ENCODE measurements at places on chromosomes 5 and 9.
A peak's percentile ranks its signal among the peaks of the same experiment; 100 is the strongest.

DNA sequence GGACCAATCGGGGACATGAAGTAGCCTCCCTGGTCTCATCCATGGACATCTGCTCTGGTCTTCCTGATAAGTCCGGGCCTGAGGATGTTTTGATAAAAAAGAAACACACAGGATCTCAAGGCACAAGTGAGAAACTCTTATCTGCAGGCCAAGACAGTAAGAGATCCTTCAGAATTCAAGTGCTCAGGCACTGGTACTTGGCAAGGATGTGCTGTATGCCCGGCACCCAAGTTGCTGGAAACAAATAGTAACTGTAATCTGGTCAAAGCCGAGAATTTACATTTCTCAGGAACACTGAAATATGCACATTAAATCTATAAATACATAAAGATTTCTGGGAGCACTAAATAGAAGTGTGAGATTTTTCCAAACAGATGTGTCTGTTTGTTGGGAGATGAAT is 165.7 kb downstream of the SPOCK1 start:
- no peak for DNase-seq

- DNase-seq: no peak
These were observed 415 bp downstream of the XRCC4 start for GRCh38 chr5:83077662-83078261.

GRCh38 chr5:43658509-43658908 is 55.5 kb downstream of the NNT start:
- peak; percentile 22 for DNase-seq

- no peak for DNase-seq
These were observed 29.1 kb downstream of the KCNIP1 start for GRCh38 chr5:170532935-170533334.

DNA sequence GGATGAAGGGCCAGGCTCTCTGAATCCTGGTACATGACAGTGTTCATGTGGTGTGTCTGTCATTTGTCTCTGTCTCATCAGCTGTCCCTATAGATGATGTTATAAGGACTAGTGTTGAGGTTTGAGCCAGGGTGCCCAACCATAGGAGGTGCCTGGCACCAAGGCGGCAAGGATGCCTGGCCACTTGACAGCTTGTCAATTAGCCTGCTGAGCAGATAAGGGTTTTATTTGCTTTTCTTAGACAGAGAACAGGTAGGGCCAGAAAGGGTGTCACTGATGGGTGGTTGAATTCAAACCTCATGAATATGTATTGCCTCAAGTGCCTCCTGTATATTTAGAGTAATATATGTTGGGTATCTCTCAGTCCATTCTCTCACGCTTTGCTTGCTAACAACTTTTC is 30.1 kb upstream of the AUH start:
- no peak for DNase-seq

DNA sequence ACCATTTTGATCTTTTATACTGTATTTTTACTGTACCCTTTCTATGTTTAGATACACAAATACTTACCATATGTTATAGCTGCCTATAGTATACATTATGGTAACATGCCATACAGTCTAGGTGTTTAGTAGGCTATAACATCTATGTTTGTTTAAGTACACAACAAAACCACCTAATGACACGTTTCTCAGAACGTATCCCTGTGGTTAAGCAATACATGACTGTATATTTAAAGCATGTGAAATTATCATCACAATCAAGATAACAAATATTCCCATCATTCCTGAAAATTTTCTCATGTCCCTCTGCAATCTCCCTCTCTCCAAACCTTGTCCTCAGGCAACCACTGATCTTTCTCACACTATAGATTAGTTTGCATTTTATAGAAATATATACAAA is 66.4 kb upstream of the SUSD1 start:
- DNase-seq: no peak

GRCh38 chr5:9399094-9399493 is 146.8 kb downstream of the SEMA5A start:
- no peak for DNase-seq

DNA sequence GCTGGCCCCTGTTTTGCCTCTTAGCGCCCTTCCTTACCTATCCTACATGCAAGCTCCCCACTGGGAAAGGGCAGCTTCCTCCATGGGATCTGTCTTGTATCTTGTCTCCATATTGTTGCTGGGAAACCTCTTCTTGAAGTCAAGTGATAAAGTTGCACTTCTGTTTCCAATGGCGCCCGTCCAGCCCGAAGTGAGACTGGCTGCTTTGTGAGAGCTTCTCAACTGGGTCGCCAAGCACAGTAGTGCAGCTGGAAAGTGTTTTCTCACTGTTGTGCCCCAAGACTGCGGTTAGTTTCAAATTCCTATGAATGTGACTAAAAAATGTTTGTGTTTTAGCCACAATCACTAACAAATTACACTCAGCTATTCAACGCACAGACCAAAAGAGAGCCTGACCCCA is 506.6 kb upstream of the MPDZ start:
- no peak for DNase-seq

GRCh38 chr5:87074934-87075541 is 192.6 kb upstream of the RASA1 start:
- no peak for DNase-seq

DNA sequence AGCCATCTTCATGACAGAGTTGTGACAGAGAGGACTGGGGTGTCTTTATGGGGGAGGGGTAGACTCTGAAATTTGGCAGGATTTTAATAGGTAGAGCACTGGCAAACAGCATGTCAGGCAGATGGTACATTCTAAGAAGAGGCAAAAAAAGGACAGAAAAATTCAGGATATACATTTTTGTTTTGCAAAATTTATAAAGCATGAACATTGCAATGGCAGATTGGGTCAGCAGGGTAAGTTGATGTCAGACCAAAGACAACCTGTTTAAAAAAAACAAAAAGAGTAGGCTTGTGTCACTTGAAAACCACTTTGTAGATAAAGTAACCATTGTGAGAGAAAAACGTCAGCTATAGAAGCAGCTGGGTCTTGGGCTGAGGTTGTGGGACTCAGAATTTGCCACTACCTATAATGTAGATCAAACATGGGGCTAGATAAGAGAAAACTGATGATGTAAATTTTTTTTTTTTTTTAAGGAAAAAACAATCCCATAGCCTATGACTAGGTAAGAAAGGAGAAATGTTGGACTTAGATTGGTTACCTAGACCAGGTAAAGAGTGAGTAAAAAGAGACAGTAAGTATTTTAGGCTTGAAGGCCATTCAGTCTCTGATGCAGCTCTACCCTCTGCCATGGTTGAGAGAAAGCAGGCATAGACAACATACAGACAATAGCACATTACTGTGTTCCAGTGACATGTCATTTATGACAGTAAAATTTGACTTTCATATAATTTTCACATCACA is 8.3 kb downstream of the CAMK4 start:
- DNase-seq: no peak

GRCh38 chr9:133981589-133981957 is 10.6 kb downstream of the VAV2 start:
- DNase-seq: no peak

DNA sequence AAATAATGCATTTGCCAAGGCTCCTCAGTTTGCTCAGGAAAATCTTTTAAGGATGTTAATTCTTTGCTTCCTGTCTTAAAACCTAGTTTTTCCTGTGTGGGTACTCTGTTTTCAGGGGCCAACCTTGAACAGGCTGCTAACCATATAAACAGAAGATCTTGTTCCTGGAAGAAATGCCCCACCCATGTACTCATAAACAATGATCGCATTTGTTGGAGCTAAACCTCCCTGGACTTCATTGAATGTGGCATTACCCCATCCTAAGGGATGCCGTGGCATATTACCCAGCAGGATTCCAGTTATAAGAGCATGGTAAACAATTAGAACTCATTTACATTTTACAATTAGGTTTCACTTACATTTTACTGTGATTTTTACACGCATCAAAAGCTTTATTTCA is 436.0 kb downstream of the ZNF608 start:
- no peak for DNase-seq

DNA sequence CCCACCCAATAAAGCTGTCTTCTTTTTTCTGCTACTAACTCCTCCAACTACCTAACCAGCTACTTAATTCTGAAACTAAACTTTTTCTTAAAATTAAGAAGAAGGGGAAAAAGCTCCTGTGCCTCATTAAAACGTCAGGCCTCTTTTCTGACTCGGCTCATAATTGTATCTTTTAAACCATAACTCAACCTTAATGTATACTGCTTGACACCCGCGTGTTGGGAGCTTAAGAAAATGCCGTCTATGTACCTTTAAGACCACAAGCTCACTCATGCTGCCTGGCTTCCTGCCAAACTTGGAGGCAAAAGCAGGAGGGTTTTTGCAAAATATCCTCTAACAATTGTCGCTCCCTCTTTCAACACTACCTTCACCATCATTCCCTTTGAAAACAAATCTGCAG is 5.0 kb downstream of the EBF1 start:
- DNase-seq: no peak

DNA sequence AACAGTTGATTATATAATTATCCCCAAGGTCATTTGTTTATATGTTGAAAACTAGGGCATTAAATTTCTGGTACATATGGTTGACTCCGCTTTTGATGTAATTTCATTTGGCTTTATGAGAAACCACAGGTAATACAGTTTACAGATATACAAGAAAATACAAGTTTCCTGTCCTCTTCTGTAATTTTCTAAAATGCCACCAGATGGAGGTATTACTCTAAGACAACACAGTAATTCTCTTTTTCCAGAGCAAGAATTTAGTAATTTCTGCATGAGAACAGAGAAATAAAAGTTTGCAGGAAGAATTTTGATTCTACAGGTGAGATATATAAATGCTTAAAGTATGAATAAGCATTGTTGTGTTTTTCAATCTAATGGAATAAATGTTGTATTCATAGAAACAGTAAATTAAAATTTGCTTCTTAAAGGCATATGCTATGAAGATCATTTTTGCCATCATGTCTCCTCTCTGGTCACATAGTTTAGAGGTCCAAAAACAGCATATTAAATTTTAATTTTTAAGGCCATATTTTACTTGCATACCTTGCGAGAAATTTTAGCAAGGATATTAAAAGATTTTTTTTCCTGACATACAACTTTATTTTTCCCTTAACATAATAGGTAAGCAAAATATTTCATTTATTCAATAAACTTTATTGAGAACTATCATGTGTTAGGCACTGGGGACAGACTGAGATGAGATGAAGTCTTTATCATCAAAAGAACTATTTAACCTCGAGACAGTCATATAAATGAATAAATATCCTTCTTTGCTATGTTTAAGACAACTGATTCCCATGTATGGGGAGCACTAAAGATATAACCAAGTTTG is 22.7 kb downstream of the CHD1 start:
- DNase-seq: no peak

DNA sequence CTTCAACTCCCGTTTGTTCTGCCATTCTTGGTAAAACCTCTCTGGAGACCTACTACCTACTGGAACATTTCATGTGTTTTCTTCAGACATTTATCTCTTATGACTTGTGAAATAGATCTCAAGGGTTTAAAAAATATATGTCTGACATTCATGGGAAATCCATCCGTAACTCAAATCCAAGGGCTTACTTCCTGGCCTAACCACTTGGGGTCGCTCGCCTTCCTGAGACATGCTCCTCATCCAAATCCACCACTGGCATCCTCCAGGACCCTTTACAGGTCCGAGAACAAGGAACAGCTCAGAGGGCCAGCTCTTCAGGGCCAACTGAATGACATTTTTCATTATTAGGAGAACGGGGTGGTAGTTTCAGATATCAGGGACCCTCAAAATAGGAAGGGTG is 235.1 kb upstream of the TUT7 start:
- no peak for DNase-seq

- no peak for DNase-seq
These were observed 53.0 kb downstream of the NUP214 start for GRCh38 chr9:131178382-131178781.

DNA sequence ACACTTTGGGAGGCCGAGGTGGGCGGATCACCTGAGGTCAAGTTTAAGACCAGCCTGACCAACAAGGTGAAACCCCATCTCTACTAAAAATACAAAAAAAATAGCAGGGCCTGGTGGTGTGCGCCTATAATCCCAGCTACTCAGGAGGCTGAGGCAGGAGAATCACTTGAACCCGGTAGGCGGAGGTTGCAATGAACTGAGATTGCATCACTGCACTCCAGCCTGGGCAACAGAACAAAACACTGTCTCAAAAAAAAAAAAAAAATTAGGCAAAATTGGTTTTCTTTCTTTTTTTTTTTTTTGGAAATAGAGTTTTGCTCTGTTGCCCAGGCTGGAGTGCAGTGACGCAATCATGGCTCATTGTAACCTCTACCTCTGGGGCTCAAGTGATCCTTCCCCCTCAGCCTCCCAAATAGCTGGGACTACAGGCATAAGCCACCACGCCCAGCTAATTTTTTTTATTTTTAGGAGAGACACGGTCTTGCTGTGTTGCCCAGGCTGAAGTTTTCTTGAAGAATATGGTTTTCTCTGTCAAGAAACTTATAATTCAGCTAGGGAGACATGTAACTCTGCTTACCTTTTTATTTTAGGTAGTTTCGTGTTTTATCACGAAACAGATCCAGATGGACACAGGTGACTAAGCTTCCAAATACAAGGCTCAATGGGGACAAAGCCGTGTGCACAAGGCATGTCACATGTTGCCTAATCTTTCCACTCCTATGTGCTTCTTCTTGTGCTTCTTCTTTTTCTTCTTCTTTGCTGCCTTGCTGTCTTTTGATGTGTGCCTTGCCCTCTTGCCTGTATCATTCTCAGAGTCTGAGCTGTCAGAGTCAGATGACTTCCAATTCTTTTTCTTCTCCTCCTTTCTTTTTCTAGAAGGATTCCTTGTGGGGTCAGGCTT is 14.3 kb downstream of the TTC1 start:
- DNase-seq: no peak

DNA sequence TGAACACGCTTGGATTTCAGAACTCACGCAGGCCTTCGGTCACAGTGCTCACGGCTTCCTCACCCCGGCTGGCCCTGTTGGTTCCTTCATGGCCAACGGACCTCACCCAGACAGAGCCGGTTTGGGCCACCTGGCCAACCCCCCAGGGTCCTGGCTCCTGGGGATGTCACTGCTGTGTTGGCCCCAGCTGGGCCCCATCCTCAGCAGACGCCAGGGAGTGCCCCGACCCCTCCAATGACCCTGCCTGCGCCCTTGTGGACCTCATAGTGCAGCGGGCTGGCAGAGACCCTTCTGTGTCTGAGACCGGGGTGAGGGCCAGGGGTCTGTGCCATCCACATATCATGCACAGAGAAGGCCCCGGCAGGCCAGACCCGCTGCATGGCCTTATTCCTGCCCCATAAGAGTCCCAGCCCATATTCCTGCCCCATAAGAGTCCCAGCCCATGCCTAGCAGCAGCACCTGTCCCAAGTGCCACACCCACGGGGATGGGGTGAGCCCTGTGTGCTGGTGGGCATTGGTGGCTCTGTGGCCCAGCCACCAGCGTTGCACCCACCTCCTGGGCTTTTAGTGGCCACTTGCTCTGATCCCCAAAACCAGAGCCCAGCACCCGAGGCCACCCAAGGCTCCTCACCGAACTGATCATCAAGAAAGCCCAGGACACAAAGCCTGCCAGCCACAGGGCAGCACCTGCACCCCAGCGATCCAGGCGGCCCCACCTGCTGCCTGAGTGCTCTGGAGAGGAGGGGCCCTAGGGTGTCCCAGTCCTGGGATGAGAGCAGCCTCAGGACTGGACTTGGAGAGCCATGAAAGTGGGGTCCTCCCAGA is 1.3 kb upstream of the LPCAT1 start:
- DNase-seq: no peak

- no peak for DNase-seq
These were observed 111.7 kb downstream of the JAKMIP2 start for GRCh38 chr5:147670815-147671214.

GRCh38 chr5:86675311-86675710 is 57.6 kb downstream of the COX7C start:
- DNase-seq: no peak

GRCh38 chr5:7852542-7852941 is 1.6 kb upstream of the CFAP90 start:
- no peak for DNase-seq

GRCh38 chr5:14125262-14125661 is 17.9 kb upstream of the TRIO start:
- DNase-seq: no peak

GRCh38 chr5:75566710-75567309 is 44.4 kb upstream of the ANKDD1B start:
- peak; percentile 50 for DNase-seq

Measured in epithelial cell of prostate (primary cell).